ENCODE measurements at places on chromosomes 5 and 9. TPM values are rescaled to one million over a fixed set of nuclear protein-coding genes. Genes with fewer than 3 reads are reported as not detected.

GRCh38 chr5:180140079-180140554 is 68.6 kb upstream of the RNF130 start:
- no peak for DNase-seq

Gene SNCAIP
- 0.31 TPM for total RNA-seq

DNA sequence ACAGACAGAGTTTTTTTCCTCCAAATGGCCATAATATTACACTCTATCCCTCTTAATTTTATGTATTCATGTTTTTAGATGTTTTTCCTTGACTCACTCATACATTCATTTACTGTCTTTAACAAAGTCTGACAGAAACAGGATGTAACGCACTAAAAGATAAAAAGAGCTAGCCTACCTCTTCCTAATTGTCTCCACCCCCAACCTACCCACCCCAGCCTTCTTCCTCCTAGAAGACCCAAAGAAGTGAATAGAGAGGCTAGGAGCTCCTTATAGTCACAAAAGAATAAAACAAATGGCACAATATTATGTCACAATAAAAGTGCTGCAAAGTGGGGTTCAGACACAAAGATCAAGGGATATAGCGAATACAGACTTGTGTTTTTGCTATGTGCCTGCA is 719 bp downstream of the NOL8 start:
- DNase-seq, result no peak

GRCh38 chr9:76321195-76321828 is 72.9 kb downstream of the RFK start:
- DNase-seq, result no peak
